CD4-positive, alpha-beta T cell treated with Interferon gamma for 1 hour (primary cell): ENCODE measurements at places on chromosomes 3 and 15.

- DNase-seq, result no peak
These were observed 129.0 kb downstream of the BBX start for GRCh38 chr3:107651782-107652181.

GRCh38 chr3:97958796-97959195 is 13.4 kb downstream of the RIOX2 start:
- DNase-seq, result no peak

GRCh38 chr3:42589382-42590109 is 1.1 kb upstream of the SS18L2 start:
- DNase-seq, result no peak

GRCh38 chr15:77622934-77623754 is 9.6 kb downstream of the LINGO1 start:
- DNase-seq, result no peak

- DNase-seq, result no peak
These were observed 65.9 kb downstream of the TGFBR2 start for GRCh38 chr3:30672287-30672735.

- DNase-seq, result no peak
These were observed 109.1 kb upstream of the DLG1 start for GRCh38 chr3:197407526-197407925.
